ENCODE measurements at places on chromosomes 4 and X.

- DNase-seq, result no peak
Observed at GRCh38 chrX:75301060-75301459, 27.2 kb downstream of the UPRT start.

GRCh38 chrX:13101441-13102139, 57.2 kb upstream of the FAM9C start:
- no peak for DNase-seq

GRCh38 chr4:14294611-14295010, 667.1 kb upstream of the BOD1L1 start:
- DNase-seq, result no peak

- DNase-seq, result no peak
Observed at GRCh38 chrX:6941041-6941440, 206.5 kb upstream of the STS start.

GRCh38 chrX:67777148-67777547, 233.3 kb downstream of the AR start:
- DNase-seq, result no peak

DNA sequence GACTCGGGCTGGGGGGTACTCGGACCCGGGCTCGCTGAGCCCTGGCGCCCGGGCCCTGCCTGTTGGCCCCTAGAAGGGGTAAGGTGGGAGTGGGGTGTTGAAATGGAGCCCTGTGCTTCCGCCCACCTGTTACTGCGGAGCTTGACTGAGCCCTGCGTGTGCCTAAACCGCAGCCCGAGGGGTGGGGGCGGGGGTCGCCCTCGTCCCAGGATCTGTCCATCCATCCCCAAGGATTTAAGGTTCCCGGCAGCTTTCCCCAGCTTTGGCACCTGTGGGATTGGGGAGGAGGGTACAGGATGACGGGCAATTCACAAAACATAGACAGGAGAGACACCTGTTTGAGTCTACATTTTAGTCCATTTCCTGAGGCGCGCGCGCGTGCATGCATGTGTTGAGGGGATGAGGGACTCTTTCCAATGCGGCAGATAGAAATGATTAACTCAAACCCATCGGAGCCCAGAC, 779 bp downstream of the GABRQ start:
- DNase-seq, result no peak
